NCI-H1092 (cell line): ENCODE measurements at places on chromosomes 12 and 14.

DNA sequence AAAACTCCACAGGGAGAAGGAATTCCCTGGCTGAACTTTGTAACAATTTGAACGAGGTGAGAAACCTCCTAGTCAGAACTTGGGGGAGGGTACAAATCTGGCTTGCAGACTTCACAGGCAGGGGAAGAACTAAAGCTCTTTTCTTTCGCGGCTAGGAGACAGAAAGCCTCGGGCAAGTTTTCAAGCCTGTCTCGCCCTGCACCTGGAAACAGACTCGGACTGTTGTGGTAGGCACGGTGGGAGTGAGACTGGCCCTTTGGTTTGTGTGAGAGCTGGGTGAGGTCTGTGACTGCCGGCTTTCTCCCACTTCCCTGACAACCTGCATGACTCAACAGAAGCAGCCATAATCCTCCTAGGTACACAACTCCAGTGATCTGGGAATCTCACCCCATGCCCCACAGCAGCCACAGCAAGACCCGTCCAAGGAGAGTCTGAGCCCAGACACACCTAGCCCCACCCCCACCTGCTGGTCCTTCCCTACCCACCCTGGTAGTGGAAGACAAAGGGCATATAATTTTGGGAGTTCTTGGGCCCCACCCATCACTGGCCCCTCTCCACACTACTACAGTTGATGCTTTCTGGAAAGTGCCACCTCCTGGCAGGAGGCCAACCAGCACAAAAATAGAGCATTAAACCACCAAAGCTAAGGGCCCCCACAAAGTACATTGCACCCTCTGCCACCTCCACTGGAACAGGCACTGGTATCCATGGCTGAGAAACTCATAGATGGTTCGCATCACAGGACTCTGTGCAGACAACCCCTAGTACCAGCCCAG is 102.7 kb upstream of the ST8SIA1 start:
- no peak for DNase-seq

DNA sequence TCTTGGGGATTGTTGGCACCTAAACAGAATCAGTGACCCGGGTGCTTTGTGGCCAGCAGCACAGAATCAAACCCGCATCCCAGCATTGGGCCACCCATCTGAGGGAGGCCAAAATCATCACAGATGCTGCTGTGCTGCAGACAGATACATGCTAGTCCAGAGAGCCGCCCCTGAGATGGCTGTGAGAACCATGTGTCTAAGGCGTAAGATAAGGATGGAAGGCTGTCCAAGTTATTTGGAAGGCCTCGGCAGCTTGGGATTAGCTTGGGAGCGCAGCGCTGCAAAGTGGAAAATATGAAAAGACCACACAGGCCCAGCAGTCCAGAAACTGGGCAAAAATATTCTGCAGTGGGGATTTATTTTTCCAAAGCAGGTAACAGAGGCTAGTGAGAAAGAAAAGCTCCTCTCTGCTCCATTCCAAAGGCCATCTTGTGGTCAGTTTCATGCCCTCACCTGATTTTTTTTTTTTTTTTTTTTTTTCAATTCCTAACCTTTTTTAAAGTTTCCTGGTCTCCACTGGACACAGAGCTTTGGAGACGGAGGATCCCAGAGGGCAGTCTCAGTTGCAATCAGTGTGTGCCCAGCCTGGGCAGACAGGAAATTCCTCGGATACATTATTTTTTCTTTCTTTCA is 178.9 kb upstream of the BCL2L14 start:
- no peak for DNase-seq

GRCh38 chr12:110763583-110763982 is 20.9 kb upstream of the PPP1CC start:
- no peak for DNase-seq

DNA sequence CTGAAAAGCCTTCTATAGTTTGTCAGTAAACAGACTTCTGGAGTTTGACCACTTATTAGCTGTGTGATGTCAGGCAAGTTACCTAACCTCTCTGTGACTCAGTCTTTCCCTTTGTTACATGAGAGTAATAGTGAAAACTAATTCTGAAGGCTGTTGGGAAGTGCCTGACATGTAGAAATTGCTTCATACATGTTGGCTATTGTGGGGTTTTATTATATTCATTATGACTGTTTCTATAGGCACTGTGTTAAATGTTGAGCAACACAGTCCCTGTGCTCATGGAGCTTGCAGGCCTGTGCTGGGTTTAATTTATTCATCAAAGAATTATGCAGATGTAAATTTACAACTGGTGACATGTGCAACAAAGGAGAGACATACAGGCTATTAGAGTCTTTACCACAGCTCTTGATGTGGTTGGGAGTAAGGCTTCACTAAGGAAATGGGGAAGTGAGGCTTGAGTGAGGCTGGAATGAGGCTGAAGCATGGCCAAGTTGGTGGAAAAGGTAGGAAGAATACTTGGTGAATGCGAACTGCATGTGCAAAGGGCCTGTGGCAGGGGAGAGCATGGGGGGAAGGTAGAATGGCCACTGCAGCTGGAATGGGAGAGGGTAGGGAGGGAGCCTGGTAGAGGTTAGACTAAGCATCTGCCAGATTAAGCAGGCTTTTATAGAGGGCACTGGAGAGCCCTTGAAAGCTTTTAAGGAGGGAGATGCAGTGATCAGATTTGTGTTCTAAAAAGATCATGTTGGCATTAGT is 236.4 kb upstream of the CRY1 start:
- DNase-seq = no peak

DNA sequence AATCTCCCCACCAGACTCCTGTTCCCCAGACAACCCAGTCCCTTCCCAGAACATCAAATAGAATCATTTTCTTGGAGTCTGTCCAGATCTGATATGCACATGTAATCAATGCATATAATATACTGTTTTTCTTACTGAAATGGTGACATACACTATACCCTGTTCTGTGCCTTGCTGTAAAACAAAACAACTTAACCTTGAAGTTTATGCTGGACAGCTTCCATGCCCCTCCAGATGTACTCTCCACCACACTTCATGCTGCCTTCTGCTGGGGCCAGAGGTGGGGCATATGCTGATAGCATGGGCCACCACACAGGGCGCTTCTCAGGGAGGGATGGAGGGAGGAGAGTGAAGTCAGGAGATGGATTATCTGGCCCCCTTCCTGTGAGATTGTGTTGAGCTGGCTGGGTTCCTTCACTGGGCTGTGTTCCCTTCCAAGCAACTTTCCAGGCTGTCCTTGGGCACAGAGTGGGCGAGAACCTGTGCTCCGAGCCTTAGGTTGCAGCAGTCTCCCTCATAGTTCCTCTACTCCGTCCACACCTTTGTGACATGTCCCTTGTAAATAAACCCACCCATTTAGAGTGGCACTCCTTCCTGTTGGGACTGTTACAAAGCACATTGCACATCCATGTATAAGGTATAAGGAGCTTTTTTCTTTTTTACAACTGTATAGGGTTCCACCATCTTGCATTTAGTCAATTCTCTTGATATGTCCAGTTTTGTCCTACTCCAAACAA is 77.6 kb upstream of the RIC8B start:
- DNase-seq = no peak

DNA sequence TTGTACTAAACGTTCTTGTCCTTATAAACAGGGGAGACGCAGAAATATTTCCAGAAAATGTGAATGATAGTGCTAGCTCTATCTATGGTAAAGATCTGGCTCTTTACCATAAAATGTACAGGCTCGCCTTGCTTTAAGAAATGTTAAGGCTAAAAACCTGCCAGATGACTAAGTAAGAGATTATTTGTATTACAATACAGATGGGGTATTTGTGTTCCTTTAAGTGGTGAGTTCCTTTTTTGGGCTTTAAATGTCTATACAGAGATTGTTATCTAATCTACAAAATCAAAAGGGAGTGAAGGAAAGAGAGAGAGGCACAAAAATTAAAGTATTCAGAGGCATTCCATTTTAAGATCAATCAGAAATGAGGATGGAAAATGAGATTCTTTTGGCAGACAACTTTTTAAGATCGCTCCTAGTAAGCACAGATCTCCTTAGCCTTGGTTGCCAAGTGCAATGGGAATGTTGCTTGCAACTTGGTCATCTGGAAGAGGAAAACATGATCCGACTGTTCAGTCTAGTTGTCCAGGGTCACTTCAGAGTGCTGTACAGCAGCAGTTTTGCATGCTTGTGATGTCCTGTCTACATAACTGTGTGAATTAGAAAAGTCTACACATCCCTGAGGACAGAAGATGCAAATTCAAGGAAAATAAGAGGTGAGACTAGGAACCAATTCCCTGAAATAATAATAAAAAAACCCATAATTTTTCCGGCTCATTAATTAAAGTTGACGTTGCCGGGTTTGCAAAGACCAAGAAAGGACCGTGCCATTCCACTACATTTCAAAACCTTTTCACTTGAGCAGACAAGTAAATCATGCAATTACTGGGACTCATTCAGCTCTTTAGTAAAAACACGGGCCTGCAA is 380.8 kb downstream of the EGLN3 start:
- no peak for DNase-seq

GRCh38 chr14:87066221-87066817 is 926.7 kb downstream of the GALC start:
- no peak for DNase-seq

DNA sequence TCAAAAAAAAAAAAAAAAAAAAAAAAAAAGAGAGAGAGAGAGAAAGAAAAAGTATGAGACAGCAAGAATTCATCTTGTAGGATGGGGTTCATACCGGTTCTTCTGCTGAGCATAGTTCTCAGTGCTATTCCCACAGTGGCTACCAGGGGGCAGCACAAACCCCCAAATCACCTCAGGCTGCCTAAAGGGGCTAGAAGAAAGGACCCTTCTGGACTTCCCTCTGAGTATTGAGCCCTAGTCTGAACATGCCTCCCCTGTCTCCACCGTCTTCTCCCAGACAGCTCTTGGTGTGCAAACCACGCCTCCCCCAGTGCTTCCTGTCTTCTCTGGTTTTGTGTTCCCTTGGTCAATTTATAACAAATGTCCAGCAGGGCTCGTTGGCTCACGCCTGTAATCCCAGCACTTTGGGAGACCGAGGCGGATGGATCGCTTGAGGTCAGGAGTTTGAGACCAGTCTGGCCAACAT is 31.3 kb upstream of the SMUG1 start:
- DNase-seq = peak; percentile 77
